ENCODE measurements at places on chromosomes 1 and 21.
A peak's percentile ranks its signal among the peaks of the same experiment; 100 is the strongest.

DNA sequence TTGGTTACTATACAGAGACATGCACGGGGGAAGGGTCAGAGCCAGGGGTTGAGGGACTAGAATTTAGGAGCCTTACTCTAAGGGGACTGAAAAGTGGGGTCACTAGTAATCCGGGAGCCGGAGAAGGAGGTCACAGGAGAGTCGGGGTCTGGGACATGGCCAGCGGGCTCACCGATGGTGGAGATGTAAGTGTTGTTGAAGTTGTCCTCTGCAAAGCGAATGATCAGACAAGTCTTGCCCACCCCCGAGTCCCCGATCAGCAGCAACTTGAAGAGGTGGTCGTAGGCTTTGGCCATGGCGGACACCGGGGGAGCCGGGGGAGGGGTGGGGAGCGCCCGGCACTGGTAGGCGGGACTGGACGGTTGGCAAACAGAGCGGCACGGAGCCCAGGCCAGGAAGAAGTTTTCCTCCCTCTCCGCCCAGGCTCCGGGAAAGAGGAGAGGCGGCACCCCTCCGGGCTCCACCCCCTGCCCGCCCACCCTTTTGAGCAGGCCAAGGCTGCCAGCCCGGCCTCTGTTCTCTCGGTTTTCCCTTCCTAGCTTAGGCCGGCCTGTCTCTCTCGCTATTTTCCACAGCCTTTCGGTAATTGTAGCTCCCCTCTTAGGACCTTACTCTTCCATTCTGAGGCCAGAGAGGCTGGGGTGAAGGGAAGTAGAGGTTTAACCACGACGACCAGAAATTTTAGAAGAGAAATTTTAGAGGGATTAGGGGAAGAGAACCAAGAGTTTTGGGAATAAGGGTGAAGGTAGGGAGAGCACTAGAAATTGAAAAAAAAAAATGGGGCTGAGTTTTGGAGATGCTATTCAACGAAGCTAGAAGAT lies at the start of gene RAB13:
Gene RAB13 (minus strand): TSS at position 399 of the 821 bp plus-strand sequence. CDS start 103 bp downstream, at position 296.
- DNase-seq = no peak

DNA sequence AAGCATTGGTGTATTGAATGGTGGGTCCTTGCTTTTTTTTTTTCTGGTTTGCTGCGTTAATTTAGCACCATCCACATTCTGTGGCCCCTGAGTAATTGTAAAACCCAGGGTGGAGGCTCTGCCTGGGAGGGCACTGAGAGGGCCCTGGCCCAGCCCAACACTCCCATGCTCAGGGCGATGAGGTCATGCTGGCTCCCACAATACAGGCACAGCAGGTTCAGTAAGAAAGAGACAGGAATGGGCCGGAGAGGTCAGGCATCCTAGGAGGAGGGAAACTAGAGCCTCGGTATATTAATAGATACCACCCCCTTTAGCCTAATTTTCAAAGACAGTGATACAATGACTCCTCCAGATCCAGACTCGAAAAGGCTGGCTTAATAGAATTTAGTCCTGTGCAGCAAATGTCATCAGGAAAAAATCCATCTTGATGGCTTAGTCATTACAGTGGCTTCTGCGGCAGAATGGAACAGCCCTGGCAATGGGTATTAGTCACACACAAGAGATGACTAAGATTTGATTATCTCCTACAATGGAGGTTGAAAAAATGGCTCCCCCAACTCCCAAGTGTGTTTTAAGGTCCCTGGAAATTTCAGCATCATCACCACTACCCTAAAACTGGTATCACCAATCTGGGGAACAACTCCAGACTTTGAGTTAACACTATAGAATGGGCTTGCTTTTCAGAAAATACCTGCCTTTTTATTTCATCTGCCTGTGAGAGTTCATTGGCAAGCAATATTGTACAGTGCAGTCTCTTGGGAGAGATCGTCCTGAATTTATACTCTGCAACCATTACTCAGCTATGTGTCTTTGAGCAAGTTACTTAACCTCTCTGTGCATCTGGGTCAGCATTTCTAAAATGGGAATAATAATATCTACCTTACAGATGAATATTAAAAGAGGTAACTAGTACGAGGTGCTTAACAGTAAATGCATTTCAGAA lies 43.9 kb upstream of the LYST start:
- peak; percentile 80 for DNase-seq

DNA sequence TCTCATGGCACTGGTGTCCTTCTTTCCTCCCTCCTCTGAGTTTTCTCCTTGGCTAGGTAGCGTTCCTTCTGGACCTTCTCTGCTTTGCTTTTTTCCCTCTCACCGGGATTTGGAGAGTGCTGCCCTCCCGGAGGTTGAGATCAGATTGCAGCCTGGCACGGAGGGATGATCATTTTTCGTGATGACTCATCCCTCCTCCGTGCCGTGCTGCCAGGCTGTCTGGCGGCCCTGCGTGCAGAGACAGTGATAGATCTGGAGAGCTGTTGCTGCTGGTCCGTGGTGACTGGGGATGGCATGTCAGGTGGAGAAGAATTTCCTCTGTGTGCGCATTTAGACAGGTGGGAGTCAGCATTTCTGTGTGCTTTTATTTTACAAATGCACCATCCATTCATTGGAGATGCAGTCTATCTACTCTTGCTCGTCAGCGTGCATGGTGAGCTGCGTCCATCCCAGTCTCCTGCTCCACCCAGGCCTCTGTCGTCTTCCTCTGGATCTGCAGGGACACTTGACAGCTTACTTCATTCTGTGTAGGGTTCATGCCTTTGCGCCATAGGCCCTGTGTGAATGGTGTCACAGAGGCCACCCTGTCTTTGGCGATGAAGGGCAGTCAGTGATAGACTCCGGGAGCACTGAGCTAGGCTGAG lies 104.4 kb downstream of the PCBP3 start:
- no peak for DNase-seq

DNA sequence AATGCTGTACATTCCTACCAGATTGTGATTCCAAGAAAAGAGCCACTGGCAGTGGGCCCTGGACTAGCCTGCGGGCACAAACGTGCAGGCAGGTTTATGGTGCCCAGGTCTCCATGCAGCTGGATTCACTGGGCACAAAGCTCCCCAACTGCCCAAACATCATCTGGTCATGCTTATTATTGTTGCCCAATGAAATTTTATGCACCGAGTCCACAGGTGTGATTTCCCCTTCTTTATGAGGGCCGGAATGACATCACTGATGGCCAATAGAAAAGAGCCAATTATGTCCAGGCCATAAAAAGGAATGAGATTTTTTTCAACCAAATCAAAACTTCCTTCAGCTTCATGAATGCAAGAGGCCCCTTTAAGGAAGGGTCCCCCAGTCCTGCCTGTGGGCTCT lies 66.2 kb downstream of the ERI3 start:
- DNase-seq = no peak

GRCh38 chr1:208247696-208248095 lies 3.5 kb upstream of the PLXNA2 start:
- no peak for DNase-seq

- peak; percentile 50 for DNase-seq
Observed at GRCh38 chr1:76901158-76901767, 34.0 kb downstream of the ST6GALNAC5 start.

GRCh38 chr1:193448682-193449461 lies 262.5 kb upstream of the B3GALT2 start:
- no peak for DNase-seq

Data from activated CD4-positive, alpha-beta T cell treated with anti-CD3 and anti-CD28 coated beads, Interleukin-2, Interleukin-6, amounts not matched to agents 100 ng/mL and 50 ng/mL, durations not matched to agents 16 hours and 8 hours (primary cell).